Osteoblast (primary cell): ENCODE measurements at places on chromosomes 1 and 21.

GRCh38 chr21:45377866-45378257 lies 27.1 kb upstream of the COL18A1 start:
- no peaks in the 10 kb centered on the region for H3K4me1 ChIP-seq
- DNase-seq, result peak; percentile 56
- peaks cover 5% of the 10 kb centered on the region for H3K27me3 ChIP-seq
- no peak overlapping the region for H3K4me3 ChIP-seq
- no peak overlapping the region for H3K27ac ChIP-seq

GRCh38 chr1:151809290-151809984 lies 4.2 kb upstream of the LINGO4 start:
- no peak overlapping the region for H3K27ac ChIP-seq
- DNase-seq, result no peak
- no peaks in the 10 kb centered on the region for H3K36me3 ChIP-seq
- H3K4me3 ChIP-seq, result no peak overlapping the region

DNA sequence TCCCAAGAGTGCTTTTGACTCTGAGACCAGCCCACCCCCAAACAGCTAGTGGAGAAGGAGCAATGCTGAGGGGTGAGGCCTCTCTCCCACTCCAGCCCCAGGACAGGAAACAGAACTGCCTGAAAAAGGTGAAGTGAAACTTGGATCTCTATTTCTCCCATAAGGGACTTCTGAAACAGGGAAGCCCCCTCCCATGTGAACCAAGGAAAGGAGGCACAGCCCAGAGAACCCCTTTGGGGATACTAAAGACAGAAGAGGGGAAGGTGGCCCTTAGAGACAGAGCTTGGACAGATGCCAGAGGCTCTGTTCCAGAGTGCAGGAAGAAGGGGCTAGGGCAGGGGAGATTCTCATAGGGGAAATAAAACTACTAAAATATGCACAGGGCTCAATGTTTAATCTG lies 2.9 kb downstream of the TNFAIP8L2 start:
- peaks cover 27% of the 10 kb centered on the region for H3K36me3 ChIP-seq
- no peak overlapping the region for H3K27ac ChIP-seq
- H3K4me3 ChIP-seq, result no peak overlapping the region
- peak; percentile 42 for DNase-seq

DNA sequence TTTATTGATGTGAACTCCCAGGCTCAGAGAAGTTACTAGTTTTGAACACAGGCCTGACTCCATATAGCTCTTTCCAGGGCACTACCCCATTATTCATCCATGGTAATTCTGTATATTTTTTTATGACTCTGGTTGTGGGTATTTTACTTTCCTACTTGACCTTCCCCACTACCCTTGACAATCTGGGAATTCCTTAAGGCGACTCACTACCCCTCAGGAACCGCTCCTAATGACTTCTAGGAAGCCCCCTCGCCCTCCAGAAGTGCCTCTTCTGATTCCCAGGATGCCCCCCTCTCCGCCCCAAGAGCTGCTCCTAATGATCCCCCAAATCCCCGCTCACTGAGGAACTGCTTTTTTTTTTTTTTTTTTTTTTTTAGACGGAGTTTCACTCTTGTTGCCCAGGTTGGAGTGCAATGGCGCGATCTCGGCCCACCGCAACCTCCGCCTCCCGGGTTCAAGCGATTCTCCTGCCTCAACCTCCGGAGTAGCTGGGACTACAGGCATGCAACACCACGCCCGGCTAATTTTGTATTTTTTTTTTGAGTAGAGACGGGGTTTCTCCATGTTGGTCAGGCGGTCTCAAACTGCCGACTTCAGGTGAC lies 972 bp upstream of the KDM4A start:
- H3K27ac ChIP-seq, result peak overlapping the region; percentile 79
- no peak for DNase-seq
- peaks cover 10% of the 10 kb centered on the region for H3K4me1 ChIP-seq
- H3K27me3 ChIP-seq, result peaks cover 8% of the 10 kb centered on the region

DNA sequence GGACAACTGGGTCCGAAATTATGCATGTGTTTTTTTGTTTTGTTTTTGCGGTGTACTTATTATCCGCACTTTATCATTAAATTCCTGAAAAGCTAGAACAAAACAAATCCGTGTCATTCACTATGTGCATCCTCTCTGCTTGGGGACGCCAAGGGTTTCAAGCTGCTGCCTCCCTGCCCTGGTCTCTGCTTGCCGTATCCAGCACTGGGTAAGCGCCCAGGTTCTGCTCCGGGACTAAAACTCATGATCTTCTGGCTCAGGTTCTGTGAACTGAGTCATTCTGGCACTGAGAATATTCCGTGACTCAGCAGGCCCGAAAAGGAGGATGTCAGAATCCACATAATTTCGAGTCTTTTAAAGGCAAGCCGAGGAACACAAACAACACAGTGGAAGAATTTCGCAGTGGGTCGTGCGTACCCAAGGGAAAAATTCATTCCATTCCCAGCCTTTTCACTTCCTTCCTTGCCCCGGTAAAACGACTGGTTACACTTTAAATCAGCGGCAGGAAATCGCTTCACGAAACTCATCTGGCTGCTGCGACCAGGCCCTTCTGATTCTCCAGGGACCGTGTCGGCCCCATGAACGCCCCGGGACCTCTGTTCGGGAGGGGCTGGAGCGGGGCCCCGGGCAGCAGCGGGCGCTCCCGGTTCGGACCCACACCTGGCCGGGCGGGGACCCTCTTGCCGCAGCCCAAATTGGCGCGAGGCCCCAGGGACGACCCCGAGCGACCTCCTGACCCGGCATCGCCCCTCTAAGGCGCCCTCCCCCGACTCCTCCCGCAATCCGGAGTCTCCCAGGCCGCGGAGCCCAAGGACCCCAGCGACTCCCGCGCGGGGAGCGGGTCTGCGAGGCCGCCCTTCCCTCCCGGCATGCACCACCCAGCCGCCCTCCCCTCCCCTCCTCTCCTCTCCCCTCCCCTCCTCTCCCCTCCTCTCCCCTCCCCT lies 746 bp upstream of the LAMC1 start:
- H3K27me3 ChIP-seq, result no peaks in the 10 kb centered on the region
- H3K4me3 ChIP-seq, result peak overlapping the region; percentile 92
- peaks cover 20% of the 10 kb centered on the region for H3K4me1 ChIP-seq
- H3K27ac ChIP-seq, result peak overlapping the region; percentile 96

DNA sequence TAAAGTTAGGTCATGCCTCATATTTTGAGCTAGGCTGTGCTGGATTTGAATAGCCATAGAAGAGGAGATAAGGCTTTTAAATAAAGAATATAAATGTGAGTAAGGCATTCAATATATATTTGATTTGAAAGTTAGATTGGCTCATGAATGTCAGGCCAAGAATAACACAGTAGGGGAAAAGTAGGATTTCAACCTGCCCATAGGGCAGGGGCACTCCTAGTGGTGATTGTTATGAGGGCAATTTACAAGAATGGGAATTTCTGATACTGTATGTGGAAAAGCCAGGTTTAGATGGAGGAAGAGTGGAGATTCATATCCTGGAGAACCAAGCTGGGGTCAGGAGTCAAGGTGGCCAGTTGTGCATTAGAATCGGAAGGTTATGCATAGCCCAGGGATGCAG lies 74.9 kb downstream of the DNAH14 start:
- no peaks in the 10 kb centered on the region for H3K4me1 ChIP-seq
- no peak overlapping the region for H3K4me3 ChIP-seq
- DNase-seq, result no peak

DNA sequence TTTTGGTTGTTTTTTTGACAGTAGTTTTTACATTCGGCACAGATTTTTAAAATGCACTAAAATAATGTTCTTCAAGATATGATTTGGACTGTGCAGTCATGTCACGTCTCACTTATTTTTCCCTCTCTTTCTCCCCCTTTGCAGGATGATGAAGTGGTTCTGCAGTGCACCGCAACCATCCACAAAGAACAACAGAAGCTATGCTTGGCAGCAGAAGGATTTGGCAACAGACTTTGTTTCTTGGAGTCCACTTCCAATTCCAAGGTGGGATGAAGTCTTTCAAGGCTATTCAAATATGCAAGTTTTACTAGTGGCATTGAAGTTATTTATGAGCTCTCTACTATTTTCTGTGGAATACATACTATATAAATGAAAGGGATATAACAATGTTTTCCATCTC lies 228.4 kb downstream of the RYR2 start:
- DNase-seq, result no peak
- no peak overlapping the region for H3K27ac ChIP-seq
- H3K4me3 ChIP-seq, result no peak overlapping the region
- no peaks in the 10 kb centered on the region for H3K36me3 ChIP-seq
- H3K4me1 ChIP-seq, result no peaks in the 10 kb centered on the region

GRCh38 chr1:52906135-52906603 lies 15.4 kb downstream of the ECHDC2 start:
- no peak overlapping the region for H3K27ac ChIP-seq
- H3K4me3 ChIP-seq, result no peak overlapping the region
- no peaks in the 10 kb centered on the region for H3K27me3 ChIP-seq
- peaks cover 3% of the 10 kb centered on the region for H3K36me3 ChIP-seq

GRCh38 chr1:155241069-155241679 lies 14.1 kb downstream of the ENTREP3 start:
- H3K36me3 ChIP-seq, result peaks cover 15% of the 10 kb centered on the region
- H3K27me3 ChIP-seq, result no peaks in the 10 kb centered on the region
- peak overlapping the region; percentile 63 for H3K4me3 ChIP-seq
- peaks cover 23% of the 10 kb centered on the region for H3K4me1 ChIP-seq
- peak; percentile 92 for DNase-seq

DNA sequence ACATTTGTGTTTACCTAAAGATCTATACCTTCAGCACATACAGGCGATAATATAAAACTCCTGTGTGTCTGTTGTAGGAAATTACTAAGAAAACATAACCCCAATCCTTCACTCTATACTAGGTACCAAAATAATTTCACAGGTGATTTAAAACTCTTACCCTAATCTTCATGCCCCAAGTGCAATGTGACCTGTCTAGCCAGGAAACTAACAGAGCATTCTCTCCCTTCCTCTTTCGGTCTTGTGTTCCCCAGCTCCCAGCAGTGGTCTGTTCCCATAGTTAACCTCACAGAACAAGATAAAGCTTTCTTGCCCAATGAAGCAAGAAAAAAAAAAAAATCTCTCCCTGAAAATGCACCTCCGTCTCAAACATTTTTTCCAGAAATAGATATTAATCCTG lies 493.5 kb downstream of the DPYD start:
- H3K27ac ChIP-seq, result no peak overlapping the region
- H3K36me3 ChIP-seq, result no peaks in the 10 kb centered on the region
- no peaks in the 10 kb centered on the region for H3K27me3 ChIP-seq
- no peak overlapping the region for H3K4me3 ChIP-seq
- no peak for DNase-seq

- peaks cover 6% of the 10 kb centered on the region for H3K36me3 ChIP-seq
- peak; percentile 96 for DNase-seq
- no peak overlapping the region for H3K4me3 ChIP-seq
- H3K27me3 ChIP-seq, result no peaks in the 10 kb centered on the region
- peak overlapping the region; percentile 26 for H3K27ac ChIP-seq
These were observed 32.4 kb downstream of the GNB1 start for GRCh38 chr1:1858382-1859086.

DNA sequence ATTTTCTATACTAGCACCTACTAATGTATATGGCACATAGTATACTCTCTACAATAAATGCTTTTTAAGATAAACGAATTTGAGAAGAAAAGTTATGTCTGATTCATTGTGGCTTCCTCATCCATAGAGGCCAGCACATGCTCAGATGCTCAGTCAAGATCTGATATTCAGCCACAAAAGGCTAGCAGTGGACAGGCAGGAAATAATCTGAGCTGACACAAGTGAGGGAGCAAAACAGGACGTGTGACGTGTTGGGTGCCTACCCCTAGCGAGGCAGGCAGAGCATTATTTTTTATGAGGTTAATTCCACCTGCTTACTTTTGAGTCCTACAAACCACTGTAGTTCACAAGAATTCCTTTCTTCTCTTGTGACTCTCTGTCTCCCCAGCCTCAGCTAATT lies 550.9 kb downstream of the SMYD3 start:
- no peaks in the 10 kb centered on the region for H3K36me3 ChIP-seq
- H3K27ac ChIP-seq, result no peak overlapping the region
- no peak overlapping the region for H3K4me3 ChIP-seq
- H3K27me3 ChIP-seq, result no peaks in the 10 kb centered on the region
- no peak for DNase-seq

DNA sequence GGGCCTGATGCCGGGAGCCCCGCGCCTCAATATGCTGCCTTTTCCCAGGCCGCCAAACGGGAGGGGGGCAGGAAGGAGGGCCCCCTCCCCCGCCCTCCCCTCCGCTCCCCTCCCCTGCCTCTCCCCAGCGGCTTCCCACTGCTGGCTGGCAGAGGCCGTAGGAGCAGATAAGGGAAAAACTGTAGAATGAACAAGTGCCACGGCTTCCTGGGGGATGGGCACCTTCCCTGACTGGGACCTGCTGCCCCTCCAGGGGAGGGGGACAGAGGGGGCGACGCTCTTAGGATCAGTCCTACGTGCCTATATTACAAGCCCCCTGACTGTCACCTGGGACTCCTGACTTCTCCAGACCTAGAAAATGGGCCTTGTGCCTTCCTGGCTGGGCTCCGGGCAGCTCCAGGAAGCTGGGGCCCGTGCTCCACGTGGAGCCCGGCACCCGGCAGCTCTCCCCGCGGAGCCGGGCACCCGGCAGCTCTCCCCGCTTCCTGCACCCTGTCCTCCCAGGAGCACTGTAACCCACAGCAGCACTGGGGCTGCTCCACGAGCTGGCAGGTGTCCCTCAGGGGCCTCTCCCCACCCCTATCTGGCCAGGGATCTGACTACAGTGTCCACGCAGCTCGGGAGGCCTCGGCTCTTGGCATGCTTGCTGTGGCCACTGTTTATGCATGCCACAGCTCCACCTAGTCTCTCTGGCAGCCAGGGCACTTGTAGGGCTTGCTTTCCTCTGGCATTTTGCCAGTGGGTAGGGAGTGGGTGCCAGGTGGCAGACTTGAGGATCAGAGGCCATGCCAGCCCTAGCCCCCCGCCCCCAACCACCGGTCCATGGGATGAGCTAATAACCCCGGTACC lies 674 bp upstream of the HES5 start:
- H3K27ac ChIP-seq, result no peak overlapping the region
- H3K4me3 ChIP-seq, result no peak overlapping the region
- no peak for DNase-seq
- H3K4me1 ChIP-seq, result peaks cover 11% of the 10 kb centered on the region

GRCh38 chr1:24244519-24245268 lies 57.6 kb upstream of the IFNLR1 start:
- H3K4me1 ChIP-seq, result no peaks in the 10 kb centered on the region
- H3K36me3 ChIP-seq, result no peaks in the 10 kb centered on the region
- no peak for DNase-seq
- H3K27ac ChIP-seq, result no peak overlapping the region
- peaks cover 7% of the 10 kb centered on the region for H3K27me3 ChIP-seq
- H3K4me3 ChIP-seq, result no peak overlapping the region

GRCh38 chr1:196466654-196467053 lies 141.6 kb downstream of the KCNT2 start:
- peak; percentile 13 for DNase-seq
- H3K27ac ChIP-seq, result peak overlapping the region; percentile 69
- H3K4me3 ChIP-seq, result peak overlapping the region; percentile 12
- peaks cover 30% of the 10 kb centered on the region for H3K4me1 ChIP-seq
- H3K36me3 ChIP-seq, result no peaks in the 10 kb centered on the region

GRCh38 chr1:51956528-51957509 lies 33.7 kb downstream of the RAB3B start:
- no peak overlapping the region for H3K4me3 ChIP-seq
- no peak overlapping the region for H3K27ac ChIP-seq
- H3K4me1 ChIP-seq, result peaks cover 16% of the 10 kb centered on the region
- no peaks in the 10 kb centered on the region for H3K36me3 ChIP-seq

GRCh38 chr1:208074353-208074752 lies 163.4 kb upstream of the CD34 start:
- H3K4me3 ChIP-seq, result no peak overlapping the region
- no peaks in the 10 kb centered on the region for H3K27me3 ChIP-seq
- H3K27ac ChIP-seq, result no peak overlapping the region
- H3K36me3 ChIP-seq, result no peaks in the 10 kb centered on the region
- H3K4me1 ChIP-seq, result no peaks in the 10 kb centered on the region
- DNase-seq, result no peak
